CD4-positive, alpha-beta T cell treated with Interferon gamma for 1 hour (primary cell): ENCODE measurements at places on chromosomes 4 and X.

GRCh38 chr4:152009031-152009670 lies 248.3 kb upstream of the GATB start:
- DNase-seq = no peak

DNA sequence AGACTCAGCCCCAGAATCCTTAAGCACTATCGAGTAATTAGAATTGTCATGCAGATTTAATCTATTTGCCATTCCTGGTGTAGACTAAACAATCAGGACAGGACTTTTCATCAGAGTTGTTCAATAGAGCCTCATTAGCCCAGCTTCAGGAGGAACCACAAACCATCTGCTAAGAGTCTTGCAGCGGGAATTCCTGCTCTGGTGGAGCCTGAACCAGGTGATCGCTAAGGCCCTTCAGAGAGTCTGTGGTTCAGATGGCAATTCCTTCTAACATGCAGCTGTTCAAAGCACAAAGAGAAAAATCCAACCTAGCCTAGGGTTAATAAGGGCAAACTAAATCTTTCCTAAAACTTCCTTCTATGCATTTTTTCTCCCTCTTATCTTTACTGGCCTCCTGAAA lies 119.1 kb upstream of the CPEB2 start:
- DNase-seq = no peak

- no peak for DNase-seq
These were observed 33.9 kb downstream of the VSIG4 start for GRCh38 chrX:66005830-66006449.

DNA sequence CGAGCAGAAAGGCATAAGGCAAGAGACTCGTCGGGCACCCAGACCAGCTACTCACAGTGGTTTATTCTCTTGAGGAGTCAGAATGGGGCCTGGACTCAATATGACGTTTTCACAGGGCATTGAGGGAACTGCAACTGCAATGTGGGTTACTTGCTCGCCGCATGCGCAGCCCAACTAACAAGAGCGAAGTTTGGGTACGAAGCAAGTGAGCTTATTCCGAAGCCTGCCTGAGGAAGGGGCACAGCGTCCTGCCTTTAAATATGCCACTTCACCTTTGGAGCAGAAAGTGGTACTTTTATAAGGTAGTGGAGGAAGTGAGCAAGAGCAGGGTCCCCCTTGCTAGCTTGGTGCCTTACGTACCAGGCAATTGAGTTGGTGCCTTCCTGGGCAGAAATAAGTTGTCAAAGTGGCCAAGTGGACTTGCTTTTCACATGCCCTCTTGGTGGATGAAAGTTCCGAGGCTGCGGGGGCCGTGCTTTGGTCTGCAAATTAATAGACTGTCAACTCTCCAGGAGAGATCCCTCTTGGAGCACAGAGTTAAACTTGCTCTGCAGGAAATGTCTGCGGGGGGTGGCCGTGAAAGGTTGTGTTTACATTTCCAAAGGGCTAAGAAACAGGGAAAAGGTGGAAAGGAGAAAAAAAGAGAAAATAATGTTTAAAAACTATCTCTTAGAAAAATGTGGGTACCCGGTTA lies 480.4 kb downstream of the TRIML1 start:
- no peak for DNase-seq

DNA sequence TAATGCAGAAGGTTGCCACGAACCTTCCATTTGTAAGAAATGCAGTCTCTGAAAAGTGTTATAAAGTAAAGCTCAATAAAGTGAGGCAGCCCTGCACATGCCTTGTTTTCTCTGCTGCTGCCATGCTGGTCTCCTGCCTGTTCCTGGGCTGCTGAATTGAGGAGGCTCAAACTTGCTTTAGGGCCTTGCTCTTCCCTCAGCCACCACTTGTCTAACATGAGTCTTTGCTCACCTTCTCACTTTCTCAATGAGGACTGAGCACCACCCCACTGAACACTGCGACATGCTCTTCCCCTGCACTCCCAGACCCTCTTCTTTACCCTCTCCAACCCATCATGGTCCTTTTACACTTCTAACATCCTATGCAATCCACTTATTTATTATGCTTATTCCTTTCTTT lies 25.2 kb upstream of the MFAP3L start:
- DNase-seq = no peak

DNA sequence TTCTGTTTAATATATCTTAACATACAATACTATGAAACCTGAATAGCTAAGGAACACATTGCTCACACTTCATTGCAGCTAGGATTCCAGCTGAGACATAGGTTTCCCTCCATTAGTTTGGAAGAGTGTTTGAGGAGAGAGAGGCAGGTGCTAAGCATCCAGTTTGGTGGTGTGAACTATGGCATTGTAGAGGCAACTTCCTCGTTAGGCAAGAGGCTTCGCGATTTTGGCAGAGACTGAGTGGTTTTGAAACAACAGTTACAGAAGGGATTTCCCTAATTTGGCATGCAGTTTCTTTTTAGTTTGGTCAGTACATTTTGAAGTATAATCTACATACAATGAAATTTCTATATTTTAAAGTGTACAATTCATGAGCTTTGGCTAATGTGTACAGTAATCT lies 117.1 kb upstream of the BMP3 start:
- no peak for DNase-seq

- no peak for DNase-seq
These were observed 137.1 kb upstream of the TBL1X start for GRCh38 chrX:9327747-9328145.

DNA sequence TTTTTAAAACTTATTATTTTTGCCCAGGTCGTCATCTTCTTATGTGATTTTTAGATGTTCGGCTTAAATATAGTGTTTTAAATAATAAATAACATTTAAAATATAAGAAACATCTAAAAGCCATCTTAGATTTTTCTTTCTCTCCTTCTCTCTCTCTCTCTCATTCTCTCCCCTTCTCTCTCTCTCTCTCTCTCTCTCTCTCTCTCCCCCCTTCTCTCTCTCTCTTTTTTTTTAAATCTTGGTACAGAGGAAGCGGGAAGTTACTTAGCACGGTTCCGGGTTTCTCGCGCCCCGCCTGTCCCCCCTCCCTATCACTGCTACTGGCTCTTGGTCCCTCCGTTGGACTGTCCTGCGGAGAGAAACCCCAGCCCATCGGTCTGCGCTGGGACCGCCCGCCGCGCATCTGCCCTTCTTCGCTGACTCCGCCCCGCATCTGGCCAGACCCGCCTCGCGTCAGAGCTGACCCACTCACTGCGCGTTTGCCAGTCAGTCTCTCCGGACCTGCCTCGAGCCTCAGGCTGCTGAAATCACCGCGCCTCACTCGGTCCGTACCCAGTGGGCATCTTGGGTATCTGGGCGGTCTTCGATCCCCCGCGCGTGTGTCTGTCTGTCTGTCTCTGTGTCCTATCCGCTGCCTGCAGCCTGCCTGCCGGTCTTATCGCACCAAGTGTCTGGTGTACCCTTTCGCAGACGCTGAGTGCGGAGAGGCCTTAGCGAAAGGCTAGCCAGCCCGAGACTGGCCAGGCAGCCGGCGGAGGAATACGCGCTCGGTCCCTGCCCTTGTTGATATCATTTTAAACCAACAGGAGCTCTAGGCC lies at the start of gene PABPC5:
Gene PABPC5 (plus strand): TSS at position 489 of the 818 bp plus-strand sequence. CDS start 739 bp downstream, outside the sequence.
- DNase-seq = no peak

DNA sequence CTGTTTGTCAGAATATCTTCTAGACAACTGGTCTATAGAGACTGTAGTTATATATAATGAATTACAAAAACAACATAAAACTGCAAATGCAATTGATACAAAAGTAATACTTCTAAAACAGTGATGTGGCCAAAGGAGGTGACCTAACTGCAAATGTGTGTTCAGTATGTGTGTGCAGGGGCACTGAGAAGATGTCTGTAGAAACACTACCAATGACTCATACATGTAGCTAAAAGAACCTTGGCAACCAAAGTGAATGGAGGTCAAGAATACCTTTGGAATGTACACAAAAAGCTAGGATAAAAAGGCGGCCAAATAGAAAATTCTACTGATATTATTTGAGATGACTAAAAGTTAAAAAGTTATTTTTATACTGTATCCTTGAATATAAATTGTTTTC lies 261.8 kb downstream of the CAMK2D start:
- DNase-seq = no peak

- no peak for DNase-seq
These were observed 218.6 kb downstream of the GRID2 start for GRCh38 chr4:92522356-92522755.

DNA sequence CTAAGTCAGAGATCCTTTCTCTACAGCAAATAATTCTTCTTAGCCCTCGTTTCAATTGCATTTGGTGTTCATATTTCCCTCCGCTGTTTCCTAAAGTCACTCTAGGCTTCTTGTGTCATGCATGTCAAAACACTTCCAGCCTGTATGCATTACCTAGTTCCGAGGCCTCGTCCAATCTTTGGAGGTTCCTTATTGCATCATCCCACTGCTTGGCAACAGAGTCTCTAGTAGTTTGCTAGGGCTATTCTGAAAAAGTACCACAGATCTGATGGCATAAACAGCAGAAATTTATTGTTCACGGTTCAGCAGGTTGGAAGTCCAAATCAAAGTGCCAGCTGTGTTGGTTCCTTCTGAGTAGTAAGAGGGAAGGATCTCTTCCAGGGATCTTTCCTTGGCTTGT lies 5.9 kb downstream of the H2BW2 start:
- no peak for DNase-seq

DNA sequence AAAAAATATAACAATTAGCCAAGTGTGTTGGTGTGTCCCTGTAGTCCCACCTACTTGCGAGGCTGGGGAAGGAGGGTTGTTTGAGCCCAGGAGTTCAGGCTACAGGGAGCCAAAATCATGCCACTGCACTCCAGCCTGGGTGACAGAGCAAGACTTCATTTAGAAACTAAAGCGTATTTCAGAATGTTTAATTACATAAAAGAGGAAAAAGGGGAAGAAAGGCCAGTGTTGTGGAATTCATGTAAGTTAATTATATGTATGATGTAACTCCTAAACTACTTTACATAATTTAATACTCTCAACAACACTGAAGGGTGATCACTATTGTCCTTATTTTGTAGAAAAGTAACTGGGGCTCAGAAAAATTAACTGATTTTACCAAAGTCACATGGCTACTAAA lies 67.2 kb upstream of the HOPX start:
- DNase-seq = no peak

DNA sequence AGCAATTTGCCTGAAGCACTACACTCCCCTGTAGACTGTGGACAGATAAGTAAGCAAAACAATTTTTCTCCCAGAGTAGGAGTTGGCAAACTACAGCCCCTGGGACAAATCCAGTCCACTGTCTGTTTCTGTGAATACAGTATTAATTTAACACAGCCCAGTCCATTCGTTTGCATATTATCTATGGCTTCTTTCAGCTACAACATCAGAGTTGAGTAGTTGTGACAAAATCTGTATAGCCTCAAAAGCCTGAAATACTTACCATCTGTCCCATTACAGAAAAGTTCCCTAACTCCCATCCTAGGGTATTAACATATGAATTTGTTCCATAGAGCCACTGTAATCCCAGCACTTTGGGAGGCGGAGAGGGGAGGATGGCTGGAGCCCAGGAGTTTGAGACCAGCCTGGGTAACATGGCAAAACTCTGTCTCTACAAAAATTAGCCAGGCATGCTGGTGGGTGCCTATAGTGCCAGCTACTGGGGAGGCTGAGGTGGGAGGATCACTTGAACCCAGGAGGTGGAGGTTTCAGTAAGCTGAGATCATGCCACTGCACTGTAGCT lies 53.0 kb downstream of the AMELX start:
- DNase-seq = no peak

DNA sequence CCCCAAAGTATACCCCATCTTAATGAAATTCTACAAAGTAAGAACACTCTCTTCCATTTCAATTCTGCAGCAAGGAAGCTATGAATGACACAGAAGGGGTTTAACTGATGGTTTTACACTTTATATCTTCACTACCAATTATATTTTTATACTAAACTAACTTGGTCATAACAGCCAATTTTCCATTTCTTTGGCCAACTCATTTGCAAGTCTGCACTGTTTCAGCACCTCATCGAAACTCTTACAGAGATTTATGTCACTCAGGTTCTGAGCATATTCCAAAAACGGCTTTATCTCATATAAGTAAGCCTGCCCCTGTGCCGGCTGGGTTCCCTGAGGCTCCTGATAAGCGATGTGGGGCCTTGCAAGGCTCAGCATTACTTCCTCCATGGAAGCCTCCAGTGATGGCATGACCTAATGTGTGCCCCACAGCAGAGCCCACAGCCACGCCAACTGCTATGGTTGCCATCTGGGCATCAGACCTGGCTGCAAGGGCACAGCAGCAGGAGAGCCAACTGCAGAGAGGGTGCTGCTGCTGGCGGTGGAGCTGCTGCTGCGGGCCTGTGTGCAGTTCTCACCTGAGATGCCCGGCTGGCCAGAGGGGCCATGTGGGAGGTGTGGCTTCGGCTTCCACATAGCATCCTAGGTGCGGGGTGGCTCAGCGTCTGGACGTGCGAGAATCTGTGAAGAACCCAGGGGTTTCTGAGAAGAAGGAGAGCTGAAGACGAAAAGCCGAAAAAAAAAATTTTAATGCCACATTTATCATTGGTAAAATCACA lies 13.4 kb upstream of the IBSP start:
- no peak for DNase-seq

DNA sequence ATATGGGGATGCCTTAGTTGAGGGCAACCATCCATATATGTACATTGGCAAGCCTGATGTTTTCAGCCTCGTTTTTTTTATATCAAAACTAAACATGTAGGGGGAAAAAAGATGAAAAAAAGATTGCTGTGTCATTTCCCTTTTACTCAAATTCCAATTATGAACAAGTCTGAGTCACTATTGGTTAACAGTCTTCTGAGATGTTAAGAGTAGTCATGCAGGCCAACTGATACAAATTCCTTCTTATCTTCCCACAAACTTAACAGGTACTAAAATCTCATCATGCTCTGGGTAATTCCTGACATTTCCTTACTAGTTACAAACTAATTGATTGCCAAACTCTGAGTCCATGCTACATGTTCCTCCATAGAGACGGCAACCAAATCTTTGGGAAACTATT lies 222.1 kb downstream of the FRMPD4 start:
- no peak for DNase-seq

DNA sequence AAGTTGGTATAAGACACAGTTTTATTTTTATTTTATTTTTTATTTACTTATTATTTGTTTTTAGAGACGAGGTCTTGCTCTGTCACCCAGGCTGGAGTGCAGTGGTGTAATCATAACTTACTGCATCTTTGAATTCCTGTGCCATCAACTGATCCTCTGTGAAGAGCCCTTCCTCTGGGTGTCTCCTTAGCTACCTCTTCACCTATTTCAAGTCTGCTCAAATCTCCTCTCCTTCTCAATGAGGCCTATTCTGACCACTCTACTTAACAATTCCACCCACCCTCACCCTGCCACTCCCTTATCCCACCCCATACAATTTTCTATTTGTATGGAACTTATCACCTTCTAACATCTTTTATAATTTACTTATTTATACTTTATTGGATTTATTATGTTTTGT lies 183.4 kb downstream of the PPP3CA start:
- DNase-seq = no peak

DNA sequence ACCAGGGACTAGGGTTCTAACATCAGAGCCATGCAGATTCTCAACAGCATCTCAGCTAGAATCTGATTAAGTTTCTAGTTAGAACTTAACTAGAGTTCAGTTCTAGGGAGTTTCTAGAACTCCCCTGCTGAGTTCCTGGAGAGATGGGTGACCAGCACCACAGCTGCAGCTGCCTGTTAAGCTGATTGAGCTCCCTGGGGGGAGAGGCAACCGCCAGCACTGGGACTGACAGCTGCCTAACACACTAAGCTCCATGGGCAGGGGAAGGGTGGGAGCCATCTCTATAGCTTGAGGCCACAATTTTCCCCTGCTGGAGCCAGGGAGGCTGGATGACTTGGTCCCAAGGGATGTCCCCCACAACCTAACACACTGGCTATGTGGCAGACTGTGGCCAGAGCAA lies 84.2 kb downstream of the CHIC1 start:
- no peak for DNase-seq

- DNase-seq = no peak
These were observed 102.5 kb downstream of the TSPAN5 start for GRCh38 chr4:98555798-98556445.

- no peak for DNase-seq
These were observed 1097.0 kb downstream of the PDHA2 start for GRCh38 chr4:96936886-96937285.
